ENCODE measurements at places on chromosomes 7 and 10.

- DNase-seq: no peak
Measured at GRCh38 chr10:7410301-7410861, 453 bp downstream of the SFMBT2 start.

DNA sequence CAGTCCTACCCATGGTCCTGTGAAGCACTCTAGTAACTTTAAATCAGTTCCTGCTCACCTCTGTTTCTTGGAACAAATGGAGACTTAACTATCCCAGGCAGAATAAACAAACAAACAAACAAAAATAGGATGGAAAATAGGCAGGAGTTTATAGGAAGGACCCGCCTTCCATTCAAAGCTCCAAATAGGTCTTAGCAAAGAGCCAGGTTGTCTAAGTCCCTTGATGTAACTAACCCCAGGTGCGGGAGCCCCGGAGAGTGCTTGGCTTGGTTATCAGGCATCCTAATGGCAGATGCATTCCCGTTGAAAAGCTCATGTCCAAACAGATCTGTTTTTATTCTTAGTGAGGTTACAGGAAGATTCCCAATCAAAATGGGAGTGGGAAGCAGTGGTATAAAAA, 2.2 kb downstream of the IFIT2 start:
- DNase-seq: no peak

DNA sequence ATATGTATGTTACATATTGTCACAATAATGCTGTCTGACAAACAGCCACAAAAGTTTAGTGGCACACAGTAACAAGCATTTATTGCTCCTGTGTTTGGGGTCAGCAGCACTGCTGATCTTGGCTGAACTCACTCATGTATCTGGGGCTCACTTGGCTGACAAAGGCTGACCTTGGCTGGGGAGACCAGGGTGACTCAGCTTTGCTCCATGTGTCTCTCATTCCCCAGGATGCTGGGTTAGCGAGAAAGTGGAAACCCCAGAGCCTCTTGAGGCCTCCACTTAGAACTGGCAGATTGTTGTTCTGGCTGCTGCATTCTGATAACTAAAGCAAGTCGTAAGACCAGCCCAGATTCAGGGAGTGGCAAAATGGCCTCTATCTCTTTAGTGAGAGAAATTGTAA, 217.3 kb upstream of the HABP2 start:
- DNase-seq: no peak

- no peak for DNase-seq
Measured at GRCh38 chr10:86785037-86785436, 28.6 kb downstream of the BMPR1A start.

GRCh38 chr10:69883310-69884023, 81.8 kb downstream of the COL13A1 start:
- no peak for DNase-seq

GRCh38 chr7:29139191-29139590, 7.1 kb downstream of the CPVL start:
- no peak for DNase-seq

DNA sequence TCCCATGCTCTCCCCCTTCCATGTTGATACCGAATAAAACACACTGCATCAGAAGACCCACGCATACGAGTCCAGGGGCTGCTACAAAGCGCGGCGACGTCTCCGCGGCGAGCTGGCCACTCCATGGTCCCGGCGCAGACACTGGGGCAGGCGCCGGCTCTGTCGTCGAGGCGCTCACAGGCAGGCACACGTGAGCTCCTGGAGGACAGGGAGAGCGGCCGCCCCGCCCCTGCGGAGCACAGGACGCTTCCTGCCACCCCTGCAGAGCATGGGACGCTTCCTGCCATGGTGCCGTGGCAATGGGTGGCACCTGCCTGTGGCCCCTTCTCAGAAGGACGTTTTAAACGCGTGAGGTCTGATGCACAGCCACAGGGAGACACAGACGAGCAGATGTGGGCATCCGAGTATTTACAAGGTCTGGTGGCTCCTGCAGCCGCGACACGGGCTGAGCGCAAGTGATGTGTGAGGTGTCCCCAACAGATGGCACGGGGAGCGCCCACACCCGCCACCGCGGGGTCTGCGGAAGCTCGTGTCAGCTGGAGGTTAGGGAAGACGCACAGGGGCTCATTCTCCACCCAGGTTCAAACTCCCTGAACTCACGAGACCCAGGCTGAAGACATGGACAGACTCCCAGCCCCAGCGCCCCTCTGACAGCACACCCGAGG, 21.4 kb upstream of the GPR146 start:
- no peak for DNase-seq

- DNase-seq: no peak
Measured at GRCh38 chr7:128793181-128793547, 1.4 kb downstream of the CCDC136 start.

DNA sequence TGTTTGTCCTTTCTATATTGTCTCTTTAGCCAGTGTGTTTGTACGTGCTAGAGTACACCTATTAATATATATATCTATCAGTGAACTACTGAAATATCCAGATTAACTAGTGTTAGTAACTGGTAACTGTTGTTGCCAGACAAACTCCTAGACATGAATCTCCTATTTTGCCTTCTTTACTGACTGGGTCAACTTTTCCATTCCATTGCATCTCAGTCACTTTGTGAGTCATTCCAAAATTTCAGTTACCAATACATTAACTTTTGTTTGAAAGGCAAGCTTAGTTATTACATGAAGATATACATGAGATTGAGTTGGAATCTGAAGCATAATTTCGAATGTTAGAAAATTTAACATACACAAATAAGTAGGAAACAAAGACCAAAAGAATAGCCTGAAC, 51.4 kb downstream of the BTAF1 start:
- DNase-seq: no peak

DNA sequence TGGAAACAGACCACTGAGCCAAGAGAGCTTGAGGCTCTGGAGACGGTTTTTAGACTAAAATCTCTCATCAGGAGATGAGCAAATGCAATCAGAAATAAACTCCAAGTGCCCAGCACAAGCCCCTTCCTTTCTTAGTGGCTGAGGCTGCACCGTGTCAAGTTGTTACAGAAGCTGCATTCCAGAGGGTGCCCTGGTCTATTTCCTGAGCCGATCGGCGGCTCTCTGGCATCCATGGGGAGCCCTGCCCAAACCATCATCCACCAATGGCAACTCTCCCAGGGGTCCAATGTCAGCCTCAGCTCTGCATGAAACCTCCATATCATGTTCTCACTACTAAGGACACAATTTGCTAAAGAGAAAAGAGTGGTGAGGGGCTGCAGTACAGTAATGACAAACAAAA, 89.6 kb downstream of the SVIL start:
- DNase-seq: no peak

GRCh38 chr7:38451840-38452239, 178.4 kb upstream of the TARP start:
- DNase-seq: no peak

DNA sequence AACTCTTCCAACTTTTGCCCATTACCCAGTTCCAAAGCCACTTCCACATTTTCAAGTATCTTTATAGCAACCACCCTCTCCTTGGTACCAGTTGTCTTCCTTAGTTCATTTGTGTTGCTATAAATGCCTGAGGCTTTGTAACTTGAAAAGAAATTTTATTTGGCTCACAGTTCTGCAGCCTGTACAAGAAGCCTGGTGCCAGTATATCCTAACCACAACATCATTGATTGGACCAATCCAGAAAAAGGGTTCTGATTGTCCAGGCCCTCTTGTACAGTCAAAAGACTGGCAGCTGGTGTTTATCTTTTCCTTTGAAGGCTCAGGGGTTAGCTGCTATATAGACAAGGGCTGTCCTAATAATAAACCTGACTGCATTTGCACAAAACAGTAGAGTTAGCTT, 21.1 kb upstream of the ABCC2 start:
- no peak for DNase-seq

DNA sequence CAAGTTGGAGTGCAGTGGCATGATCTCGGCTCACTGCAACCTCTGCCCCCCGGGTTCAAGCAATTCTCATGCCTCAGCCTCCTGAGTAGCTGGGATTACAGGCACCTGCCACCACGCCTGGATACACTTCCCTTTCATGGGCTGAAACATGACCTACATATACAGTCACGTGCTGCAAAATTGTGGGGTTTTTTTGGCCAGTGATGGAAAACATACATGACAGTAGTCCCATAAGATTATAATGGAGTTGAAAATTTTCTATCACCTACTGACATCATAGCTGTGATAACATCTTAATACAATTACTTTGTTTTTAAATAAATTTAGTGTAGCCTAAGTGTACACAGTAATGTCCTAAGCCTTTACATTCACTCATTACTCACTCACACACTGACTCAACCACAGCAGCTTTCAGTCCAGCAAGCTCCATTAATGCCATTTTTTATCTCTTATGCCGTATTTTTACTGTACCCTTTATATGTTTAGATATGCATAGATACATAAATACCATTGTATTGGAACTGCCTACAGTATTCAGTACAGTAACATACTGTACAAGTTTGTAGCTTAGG, 79.9 kb upstream of the TMEM196 start:
- DNase-seq: no peak

DNA sequence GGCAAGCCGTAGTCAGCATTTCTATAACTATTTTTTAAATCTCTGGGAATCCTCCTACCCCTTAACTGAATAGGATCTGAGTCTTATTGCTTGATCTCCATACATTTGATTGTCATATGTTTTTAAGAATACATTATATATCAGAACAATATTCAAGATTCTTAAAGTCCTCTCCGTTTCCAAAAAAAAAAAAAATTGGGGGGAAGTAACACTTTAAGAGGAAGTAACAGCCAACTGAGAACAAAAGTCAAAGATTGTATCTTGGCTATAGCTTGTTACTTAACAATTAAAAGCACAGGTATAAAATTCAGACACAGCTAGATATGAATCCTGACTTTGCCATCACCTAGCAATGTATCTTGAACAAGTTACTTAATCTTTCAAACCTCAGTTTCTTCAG, 169.9 kb upstream of the ADO start:
- no peak for DNase-seq

DNA sequence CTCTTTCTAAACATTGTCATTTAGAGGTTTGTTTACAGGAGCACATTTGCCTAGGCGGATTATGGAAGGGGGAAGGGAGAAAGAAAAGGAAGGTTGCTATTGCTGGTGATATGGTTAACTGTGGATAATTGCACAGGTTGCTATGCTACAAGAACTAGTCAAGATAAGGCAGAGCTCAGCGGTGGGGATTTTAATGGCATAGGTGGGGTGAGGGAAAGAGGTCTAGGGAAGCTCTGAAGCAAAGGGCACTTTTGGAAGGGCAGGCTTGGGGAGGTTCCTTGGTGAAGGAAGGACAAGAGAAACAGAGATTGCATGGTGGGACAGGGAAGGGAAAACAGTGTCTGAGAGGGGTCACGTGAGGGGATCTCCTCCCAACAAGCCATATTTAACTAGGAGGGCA, 19.5 kb downstream of the HYAL4 start:
- no peak for DNase-seq

GRCh38 chr7:5050676-5051075, 5.0 kb downstream of the RBAK start:
- DNase-seq: no peak

GRCh38 chr7:126657137-126657536, 595.6 kb downstream of the GRM8 start:
- DNase-seq: no peak

DNA sequence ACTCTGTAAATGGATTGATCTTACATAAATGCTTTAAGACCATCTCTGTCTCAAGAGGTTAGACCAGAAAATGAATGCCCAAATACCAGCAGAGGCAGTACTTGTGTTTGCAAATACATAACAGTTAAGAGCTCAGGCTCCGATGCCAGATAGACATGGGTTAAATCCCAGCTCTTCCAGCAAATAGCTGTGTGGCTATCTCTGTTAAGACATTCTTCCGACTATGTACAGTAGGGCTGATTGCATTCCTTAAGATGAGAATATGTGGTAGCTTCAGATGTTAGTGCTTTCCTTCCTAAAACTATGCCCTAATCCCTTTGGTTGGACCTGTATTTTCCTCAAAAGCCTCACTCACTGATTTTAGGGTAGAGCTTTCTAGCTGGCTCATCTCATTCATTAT, 2.2 kb downstream of the IDE start:
- DNase-seq: no peak

DNA sequence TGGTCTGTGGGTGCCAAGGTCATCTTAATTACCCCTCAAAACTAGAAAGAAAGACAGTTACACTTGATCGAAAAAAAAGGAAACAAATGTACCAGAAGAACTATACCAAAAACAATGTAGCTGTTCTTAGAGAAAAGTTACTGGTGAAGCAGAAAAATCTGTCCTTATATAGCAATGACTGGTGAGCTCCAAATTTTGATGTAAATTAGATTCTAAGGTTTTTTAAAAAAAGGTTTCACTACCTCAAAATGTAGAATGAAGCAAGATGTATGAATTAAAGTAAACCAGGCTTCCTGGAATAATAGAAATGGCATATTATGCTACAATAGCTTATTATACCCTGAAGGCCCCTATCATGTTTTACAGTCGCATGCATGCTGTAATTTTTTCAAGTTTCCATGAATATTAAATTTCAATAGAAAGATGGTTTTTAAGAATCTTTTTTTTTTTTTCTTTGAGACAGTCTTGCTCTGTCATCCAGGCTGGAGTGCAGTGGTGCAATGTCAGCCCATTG, 28.4 kb upstream of the FKBP9 start:
- no peak for DNase-seq

DNA sequence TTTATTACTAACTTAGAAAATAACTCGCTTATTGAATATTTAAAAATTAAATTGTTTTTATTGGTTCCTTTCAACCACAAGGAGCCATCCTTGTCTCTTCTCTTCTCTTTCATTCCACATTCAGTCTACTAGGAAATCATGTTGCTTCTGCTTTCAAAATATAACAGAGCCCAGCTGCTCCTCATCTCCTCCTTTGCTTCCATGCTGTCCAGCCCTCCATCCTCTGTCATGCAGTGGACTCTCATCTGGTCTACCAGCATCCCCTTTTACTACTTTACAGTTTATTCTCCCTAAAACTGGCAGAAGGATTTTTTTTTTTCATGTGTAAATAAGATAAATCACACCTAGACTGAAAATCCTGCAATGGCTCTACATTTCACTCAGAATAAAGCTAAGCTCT, 198.2 kb upstream of the CSTF2T start:
- no peak for DNase-seq

GRCh38 chr7:34837801-34838201, 179.8 kb downstream of the NPSR1 start:
- no peak for DNase-seq

- no peak for DNase-seq
Measured at GRCh38 chr7:86939197-86939814, 120.1 kb downstream of the ELAPOR2 start.

DNA sequence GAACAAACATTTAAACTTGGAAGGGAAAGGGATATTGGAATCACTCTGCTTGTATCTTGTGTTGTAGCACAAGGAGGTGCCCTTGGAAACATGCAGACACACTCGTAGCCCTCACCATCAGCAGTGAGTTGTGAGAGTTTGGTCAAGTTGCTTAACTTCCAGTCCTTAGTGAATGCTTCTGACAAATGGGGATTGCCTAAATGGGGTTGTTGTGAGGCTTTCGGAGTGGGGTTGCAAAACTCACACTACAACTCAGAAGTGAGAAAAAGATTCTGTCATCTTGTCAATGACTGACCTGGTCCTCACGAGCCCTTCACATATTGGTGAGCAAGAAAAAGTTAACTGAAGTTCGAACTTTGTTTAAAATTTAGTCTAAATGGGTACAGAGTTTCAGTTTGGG, 29.0 kb upstream of the GSDME start:
- DNase-seq: no peak

All from activated CD4-positive, CD25-positive, alpha-beta regulatory T cell treated with anti-CD3 and anti-CD28 coated beads, Interleukin-2, amount 50 U/mL, for 16 hours (primary cell).